ENCODE measurements at places on chromosomes 5 and 9.

- H3K36me3 ChIP-seq: no peaks in the 10 kb centered on the region
- no peak overlapping the region for H3K4me3 ChIP-seq
- H3K27me3 ChIP-seq: no peaks in the 10 kb centered on the region
Observed at GRCh38 chr5:39191216-39191615, 28.1 kb downstream of the FYB1 start.

- H3K27me3 ChIP-seq: no peaks in the 10 kb centered on the region
- no peak overlapping the region for H3K4me3 ChIP-seq
- no peaks in the 10 kb centered on the region for H3K36me3 ChIP-seq
- H3K27ac ChIP-seq: no peak overlapping the region
Observed at GRCh38 chr5:160970605-160971191, 118.7 kb upstream of the ATP10B start.

- DNase-seq: no peak
- no peaks in the 10 kb centered on the region for H3K36me3 ChIP-seq
- H3K27me3 ChIP-seq: no peaks in the 10 kb centered on the region
Observed at GRCh38 chr9:101362450-101362849, 22.4 kb downstream of the BAAT start.

DNA sequence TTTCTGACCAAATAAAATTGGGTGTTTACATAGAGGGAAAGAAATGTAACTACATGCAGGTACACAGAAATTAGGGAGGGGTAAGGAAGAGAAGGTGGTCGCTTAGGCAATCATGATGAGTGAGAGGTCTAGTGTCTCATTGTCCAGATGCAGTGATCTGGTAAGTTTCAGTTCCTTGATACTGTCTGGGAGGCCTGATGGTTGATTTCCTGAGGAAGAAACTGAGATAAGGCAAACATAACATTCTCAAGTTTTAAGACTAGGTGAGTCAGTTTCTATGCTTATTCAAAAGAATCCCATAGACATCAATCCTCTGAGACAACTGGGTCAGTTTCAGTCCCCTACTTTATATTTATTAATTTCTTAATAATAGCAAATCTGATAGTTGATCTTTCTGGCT lies 843.3 kb upstream of the CDH10 start:
- H3K27me3 ChIP-seq: no peaks in the 10 kb centered on the region
- H3K36me3 ChIP-seq: no peaks in the 10 kb centered on the region
- H3K27ac ChIP-seq: no peak overlapping the region

DNA sequence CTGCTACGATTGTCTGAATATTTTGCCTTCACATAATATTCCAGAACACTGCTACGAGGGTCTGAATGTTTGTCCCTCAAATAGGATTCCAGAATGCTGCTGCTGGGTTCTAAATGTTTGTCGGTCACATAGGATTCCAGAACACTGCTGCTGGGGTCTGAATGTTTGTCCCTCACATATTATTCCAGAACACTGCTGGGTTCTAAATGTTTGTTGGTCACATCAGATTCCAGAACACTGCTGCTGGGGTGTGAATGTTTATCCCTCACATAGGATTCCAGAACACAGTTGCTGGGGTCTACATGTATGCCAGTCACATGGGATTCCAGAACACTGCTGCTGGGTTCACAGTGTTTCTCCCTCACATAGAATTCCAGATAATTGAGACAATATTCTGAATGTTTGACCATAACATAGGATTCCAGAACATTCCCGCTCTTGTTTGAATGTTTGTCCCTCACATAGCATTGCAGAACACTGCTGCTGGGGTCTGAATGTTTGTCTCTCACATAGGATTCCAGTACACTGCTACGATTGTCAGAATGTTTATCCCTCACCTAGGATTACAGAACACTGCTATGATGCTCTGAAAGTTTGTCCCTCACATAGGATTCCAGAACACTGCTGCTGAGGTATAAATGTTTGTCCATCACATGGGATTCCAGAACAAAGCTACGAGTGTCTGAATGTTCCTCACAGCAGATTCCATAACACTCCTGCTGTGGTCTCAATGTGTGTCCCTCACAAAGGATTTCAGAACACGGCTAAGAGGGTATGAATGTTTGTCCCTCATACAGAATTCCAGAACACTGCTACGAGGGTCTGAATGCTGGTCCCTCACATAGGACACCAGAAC lies 201.8 kb downstream of the FOXD4L6 start:
- no peaks in the 10 kb centered on the region for H3K36me3 ChIP-seq
- DNase-seq: no peak
- no peak overlapping the region for H3K27ac ChIP-seq
- H3K4me1 ChIP-seq: no peaks in the 10 kb centered on the region

Data from body of pancreas (tissue), 4 donors.